ENCODE measurements at places on chromosomes 4 and X.

GRCh38 chrX:136778916-136779315 is 1.8 kb downstream of the ARHGEF6 start:
- DNase-seq = no peak

- no peak for DNase-seq
Measured at GRCh38 chrX:107602694-107603239, 25.5 kb upstream of the PRPS1 start.

GRCh38 chr4:89509708-89510281 is 202.2 kb upstream of the GPRIN3 start:
- peak; percentile 7 for DNase-seq

- no peak for DNase-seq
Measured at GRCh38 chr4:20444599-20445337, 193.1 kb downstream of the SLIT2 start.

DNA sequence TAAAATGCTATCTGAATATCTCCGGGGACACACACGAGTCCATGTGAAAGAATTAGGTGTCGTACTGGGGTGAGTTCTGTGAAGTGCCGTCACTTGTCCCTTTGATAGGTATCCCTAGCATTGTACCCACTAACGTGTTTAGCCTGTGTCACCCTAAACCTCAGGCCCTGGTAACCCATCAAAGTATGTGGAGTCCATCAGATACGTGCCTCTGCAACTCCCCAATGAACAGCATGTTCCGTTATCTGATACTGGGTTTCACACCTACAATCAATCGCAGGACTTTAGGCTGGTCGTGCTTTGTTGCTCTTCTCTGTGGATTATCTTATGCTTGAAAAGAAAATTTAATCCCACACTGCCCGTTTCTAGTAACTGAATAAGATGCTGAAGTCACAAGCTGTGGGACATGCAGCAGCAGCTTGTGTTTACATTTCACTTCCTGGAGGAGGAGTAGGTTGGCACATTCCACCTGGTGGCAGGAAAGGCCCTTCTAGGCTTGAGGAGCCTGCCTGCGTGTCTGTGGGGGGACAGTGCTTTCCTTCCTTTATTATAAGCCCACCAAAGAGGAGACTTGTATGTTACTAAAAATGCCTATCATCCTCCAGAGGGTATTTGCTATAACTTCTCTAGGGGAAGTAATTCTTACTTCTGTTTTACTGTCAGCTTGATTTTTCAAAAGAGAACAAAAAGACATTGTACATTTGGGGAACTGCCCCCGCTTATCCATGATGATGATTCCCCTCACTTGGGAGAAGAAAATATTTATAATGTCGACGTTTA is 127.2 kb downstream of the FNIP2 start:
- DNase-seq = no peak

DNA sequence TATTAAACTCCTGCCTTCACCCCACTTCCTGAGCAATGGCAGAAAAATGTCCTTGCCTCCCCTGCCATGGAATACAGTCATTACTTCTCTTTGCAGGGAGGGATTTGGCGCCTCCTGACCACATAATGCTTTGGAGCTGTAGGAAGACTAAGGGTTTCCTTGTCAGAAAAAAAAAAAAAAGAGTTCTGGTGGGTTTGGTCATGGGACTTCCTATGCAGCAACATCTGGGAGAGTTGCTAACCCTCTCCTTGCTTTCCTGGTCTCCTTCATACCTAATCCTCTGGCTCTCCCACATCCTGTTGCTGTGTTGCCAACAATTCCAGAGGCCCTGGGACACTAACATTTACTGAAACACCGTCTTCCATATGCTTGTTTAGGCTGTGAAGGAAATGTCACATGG is 75.1 kb upstream of the MBNL3 start:
- DNase-seq = no peak

GRCh38 chr4:109294468-109295020 is 7.9 kb downstream of the COL25A1 start:
- no peak for DNase-seq

- no peak for DNase-seq
Measured at GRCh38 chrX:29143356-29143755, 556.1 kb downstream of the IL1RAPL1 start.

- no peak for DNase-seq
Measured at GRCh38 chr4:1786544-1787362, 6.3 kb upstream of the FGFR3 start.

- no peak for DNase-seq
Measured at GRCh38 chrX:131955099-131955777, 67.9 kb upstream of the STK26 start.

DNA sequence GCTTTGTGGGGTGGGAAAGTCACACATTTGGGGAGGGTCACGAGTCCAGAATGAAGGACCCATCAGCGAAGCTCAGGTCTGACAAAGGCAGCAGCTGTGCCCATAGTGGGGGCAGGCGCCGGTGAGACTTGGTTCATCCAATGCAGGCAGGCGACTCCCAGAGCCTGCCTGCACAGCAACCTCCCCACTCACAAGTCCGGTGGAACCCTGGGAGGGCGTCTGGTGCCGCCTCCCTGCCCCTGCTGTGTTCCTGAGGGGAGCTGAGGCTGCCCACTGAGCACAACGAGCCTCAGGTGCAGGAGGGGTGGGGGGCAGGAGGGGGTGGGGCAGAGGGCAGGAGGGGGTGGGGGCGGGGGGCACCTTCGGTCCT is 13.7 kb downstream of the LRPAP1 start:
- DNase-seq = no peak

- no peak for DNase-seq
Measured at GRCh38 chrX:63765712-63766111, 19.3 kb downstream of the ARHGEF9 start.

Data from stimulated activated CD4-positive, alpha-beta T cell treated with anti-CD3 and anti-CD28 coated beads, Interleukin-4, amount 100 ng/mL, for 4 hours (primary cell).